ENCODE measurements at places on chromosomes 6 and 20.

GRCh38 chr6:132314432-132314831 lies 86.8 kb downstream of the MOXD1 start:
- DNase-seq = no peak

DNA sequence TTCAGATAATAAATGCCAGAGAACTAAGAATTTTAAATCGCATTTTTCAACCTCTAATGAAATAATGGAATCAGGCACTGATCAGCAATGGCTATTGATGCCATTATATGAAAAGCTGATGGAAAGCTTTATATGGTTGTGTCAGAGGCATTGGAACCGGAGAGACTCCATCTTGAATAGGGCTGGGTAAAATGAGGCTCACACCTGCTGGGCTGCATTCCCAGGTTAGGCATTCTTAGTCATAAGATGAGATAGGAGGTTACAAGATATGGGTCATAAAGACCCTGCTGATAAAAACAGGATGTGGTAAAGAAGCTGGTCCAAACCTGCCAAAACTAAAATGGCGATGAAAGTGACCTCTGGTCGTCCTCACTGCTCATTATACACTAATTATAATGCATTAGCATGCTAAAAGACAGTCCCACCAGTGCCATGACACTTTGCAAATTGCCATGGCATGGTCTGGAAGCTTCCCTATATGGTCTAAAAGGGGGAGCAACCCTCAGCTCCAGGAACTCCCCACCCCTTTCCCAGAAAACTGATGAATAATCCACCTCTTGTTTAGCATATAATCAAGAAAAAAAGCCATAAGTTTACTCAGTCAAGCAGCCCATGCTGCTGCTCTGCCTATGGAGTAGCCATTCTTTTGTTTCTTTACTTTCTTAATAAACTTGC lies 40.2 kb upstream of the CD83 start:
- no peak for DNase-seq

DNA sequence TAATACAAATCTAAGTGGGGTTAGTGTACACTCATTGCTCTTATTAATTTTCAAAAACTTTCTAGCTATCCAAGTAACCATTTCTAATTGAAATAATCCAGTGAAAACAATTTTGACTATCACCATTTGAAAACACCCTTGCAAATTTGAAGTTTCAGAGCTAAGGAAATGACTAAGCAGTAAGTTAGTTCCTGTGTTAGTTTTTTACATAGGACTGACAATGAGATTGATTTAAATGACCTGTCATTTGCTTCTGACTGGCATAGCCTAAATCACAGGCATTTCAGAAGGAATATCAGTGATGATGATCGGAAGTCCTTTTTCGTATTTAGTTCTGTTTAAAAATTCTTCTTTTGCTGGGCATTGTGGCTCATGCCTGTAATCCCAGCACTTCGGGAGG lies 27.0 kb downstream of the STK4 start:
- DNase-seq = no peak

DNA sequence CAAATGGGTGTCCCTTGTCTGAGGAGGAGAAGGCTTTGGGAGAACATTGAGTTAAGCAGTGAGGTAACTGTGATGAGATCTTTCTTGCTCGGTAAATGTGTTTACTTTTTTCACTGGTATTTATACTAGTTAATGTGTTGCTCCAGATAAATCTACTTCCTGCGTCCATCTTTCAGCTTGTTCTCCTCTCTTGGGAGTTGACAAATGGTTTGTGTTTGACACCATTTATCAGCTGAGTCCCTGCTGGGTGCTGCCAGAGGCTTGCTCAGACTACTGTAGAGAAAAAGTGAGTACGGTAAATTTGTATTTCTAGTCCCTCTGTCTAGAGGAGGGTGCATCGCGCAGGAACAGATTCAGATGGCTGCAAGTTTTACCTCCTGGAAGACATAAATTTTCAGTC lies 8.3 kb upstream of the PRDM1 start:
- DNase-seq = no peak

Measured in anterior cingulate cortex (tissue), 58 donors.